ENCODE measurements at places on chromosomes 4 and X. TPM values are rescaled to one million over a fixed set of nuclear protein-coding genes. Genes with fewer than 3 reads are reported as not detected.

The SMIM43 gene
- total RNA-seq: 0.26 TPM

The MAGED4 gene
- 2.0 TPM for total RNA-seq

The BBS12 gene
- total RNA-seq: 6.2 TPM

The FAM149A gene
- total RNA-seq: 13.9 TPM

The RPGR gene
- total RNA-seq: 5.3 TPM

The ADD1 gene
- total RNA-seq: 173 TPM

The CENPVL2 gene
- total RNA-seq: not detected

The P2RY10 gene
- total RNA-seq: not detected

The FGF16 gene
- 3.6 TPM for total RNA-seq

The PTTG2 gene
- total RNA-seq: not detected

The TAF7L gene
- 0.26 TPM for total RNA-seq

The MAGEA9B gene
- total RNA-seq: not detected

The CWH43 gene
- not detected for total RNA-seq

The ITGB1BP2 gene
- total RNA-seq: 24.3 TPM

The IBSP gene
- total RNA-seq: not detected

The HPSE gene
- total RNA-seq: 0.62 TPM

The OPN1MW gene
- total RNA-seq: not detected

The HSFX3 gene
- total RNA-seq: not detected

The IKBKG gene
- total RNA-seq: 13.8 TPM

The LYAR gene
- 6.8 TPM for total RNA-seq

The ZFYVE28 gene
- total RNA-seq: 16.1 TPM

The G3BP2 gene
- 130 TPM for total RNA-seq

The MAGEB3 gene
- total RNA-seq: not detected

The PALLD gene
- 87.2 TPM for total RNA-seq

The HS6ST2 gene
- total RNA-seq: 0.13 TPM

The RP2 gene
- 21.3 TPM for total RNA-seq

The ATP1B4 gene
- total RNA-seq: not detected

The CCDC158 gene
- total RNA-seq: 0.68 TPM

The TMEM33 gene
- 41.5 TPM for total RNA-seq

The PAGE4 gene
- total RNA-seq: not detected

The OFD1 gene
- total RNA-seq: 9.0 TPM

The SPANXN3 gene
- not detected for total RNA-seq

The DMP1 gene
- total RNA-seq: not detected

The PPEF1 gene
- total RNA-seq: under 0.01 TPM

The IGSF1 gene
- total RNA-seq: 1.7 TPM

The EREG gene
- 0.13 TPM for total RNA-seq

The GATA1 gene
- not detected for total RNA-seq

The ARHGEF6 gene
- total RNA-seq: 14.2 TPM

The NDST3 gene
- total RNA-seq: not detected

The SYP gene
- total RNA-seq: 0.66 TPM

The CNKSR2 gene
- total RNA-seq: 2.9 TPM

The CLDN34 gene
- total RNA-seq: not detected

The MAP7D2 gene
- not detected for total RNA-seq

The UGT2B15 gene
- not detected for total RNA-seq

The RAB40A gene
- total RNA-seq: 0.12 TPM

The MAOB gene
- total RNA-seq: 0.13 TPM

The RAI2 gene
- 1.6 TPM for total RNA-seq

The CT47C1 gene
- total RNA-seq: not detected

The FRMPD4 gene
- 0.13 TPM for total RNA-seq

The LRP2BP gene
- 0.79 TPM for total RNA-seq

The CRMP1 gene
- total RNA-seq: 0.06 TPM

The DMD gene
- total RNA-seq: 18.1 TPM

The ADGRL3 gene
- total RNA-seq: 3.0 TPM

The LUZP4 gene
- not detected for total RNA-seq

The CLCN5 gene
- total RNA-seq: 13.7 TPM

The BCLAF3 gene
- 7.0 TPM for total RNA-seq

The EXOC1L gene
- not detected for total RNA-seq

Data from aortic smooth muscle cell (primary cell).